ENCODE measurements at places on chromosomes 2 and 18. TPM values are rescaled to one million over a fixed set of nuclear protein-coding genes. Genes with fewer than 3 reads are reported as not detected.

DNA sequence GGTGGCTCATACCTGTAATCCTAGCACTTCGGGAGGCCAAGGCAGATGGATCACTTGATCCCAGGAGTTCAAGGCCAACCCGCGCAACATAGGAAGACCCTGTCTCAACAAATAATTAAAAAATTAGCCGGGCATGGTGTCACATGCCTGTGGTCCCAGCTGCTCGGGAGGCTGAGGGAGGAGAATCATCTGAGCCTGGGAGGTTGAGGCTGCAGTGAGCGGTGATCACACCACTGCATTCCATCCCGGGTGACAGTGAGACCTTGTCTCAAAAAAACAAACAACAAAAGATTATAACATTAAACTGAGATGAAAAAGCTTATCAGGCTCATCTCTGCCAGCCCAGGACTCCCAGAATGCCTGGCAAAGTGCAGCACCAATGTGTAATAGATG is 50.5 kb downstream of the PAPOLG start:
- no peak for DNase-seq

DNA sequence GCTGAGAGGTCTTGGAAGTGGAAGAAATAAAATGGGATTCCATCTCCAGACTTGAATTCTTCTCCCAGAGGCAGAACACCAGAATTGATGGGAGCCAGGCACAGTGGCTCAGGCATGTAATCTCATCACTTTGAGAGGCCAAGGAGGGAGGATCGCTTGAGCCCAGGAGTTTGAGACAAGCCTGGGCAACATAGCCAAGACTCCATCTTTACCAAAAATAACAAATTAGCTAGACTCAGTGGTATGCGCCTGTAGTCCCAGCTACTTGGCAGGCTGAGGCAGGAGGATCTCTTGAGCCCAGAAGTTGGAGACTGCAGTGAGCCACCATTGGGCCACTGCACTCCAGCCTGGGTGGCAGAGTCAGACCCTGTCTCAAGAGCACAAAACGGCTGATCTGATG is 144.3 kb downstream of the C1D start:
- no peak for DNase-seq

GRCh38 chr2:231483398-231484329 is 19.4 kb upstream of the NCL start:
- DNase-seq: peak; percentile 28

DNA sequence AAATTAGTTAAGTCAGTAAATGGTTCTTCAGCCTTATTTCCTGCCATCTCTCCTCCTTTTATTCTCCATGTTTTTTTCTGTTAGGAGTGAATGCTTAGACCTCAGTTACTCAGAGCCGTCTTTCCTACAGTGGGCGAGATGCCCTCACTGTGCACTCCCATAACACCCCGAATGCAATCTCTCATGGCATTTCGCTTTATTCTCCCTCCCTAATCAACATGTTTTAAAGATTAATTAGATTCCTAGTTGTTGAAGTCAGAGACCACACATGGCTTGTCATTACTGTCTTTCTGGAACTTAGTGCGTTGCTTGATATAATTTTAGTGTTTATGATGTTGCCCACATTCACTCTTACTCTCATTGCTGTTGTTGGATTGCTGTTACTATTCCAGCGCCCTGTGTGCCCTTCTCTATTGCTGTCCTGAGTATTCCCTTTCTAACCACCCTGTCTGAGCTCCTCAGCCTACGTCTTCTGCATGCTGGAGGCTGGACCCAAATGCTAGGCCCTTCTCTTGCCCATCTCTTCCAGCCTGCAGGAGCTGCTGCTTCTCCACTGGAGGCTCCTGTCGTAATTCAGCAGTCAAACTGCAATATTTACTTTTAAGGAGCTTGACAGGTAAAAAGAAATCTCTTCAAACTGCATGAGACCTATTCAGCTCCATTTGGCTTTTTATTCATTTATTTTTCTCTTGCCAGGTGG is 99.3 kb downstream of the MAP2 start:
- DNase-seq: no peak

Gene LMAN1
- 40.8 TPM for polyA plus RNA-seq

Gene DNAH7
- polyA plus RNA-seq: 2.7 TPM

Gene SERPINB5
- 0.45 TPM for polyA plus RNA-seq

GRCh38 chr18:48462510-48462909 is 53.3 kb upstream of the ZBTB7C start:
- DNase-seq: no peak

DNA sequence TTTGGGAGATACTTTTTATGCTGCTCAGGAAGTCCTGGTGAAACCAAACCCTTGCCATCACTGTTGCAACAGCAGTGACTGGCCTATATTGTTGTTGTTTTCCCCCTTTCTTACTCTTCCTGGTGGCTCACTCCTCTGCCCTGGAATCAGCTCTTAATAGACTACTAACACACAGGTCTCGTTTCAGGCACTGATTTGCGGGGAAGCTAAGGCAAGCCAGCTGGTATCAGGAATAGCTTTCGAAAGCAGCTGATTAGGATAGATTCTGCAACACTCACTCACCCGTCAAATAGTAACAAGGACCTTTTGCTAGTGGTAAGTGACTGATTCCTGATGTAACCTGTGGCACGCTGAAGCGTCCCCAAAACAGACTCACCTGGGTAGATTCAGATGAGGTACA is 360.4 kb downstream of the PLCL1 start:
- DNase-seq: no peak

GRCh38 chr2:71426721-71427120 is 26.6 kb upstream of the DYSF start:
- DNase-seq: no peak

DNA sequence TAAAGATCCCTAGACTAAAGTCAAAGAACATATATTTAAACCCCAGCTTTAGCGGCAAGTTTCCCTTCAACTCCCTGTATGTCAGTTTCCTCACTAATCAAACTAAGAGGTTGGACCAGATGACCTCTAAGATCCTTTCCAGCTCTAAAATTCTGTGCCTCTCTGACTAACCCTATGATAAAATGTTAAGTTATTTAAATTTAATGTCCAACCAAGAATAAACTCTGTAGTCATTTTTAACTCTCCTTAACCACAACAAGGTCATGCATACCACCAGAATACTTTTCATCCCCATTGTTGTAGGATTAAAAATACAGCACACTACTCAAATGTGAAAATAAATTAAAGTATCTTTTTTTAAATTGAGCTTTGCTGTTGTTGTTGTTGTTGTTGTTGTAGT is 5.2 kb upstream of the PDE1A start:
- DNase-seq: no peak

DNA sequence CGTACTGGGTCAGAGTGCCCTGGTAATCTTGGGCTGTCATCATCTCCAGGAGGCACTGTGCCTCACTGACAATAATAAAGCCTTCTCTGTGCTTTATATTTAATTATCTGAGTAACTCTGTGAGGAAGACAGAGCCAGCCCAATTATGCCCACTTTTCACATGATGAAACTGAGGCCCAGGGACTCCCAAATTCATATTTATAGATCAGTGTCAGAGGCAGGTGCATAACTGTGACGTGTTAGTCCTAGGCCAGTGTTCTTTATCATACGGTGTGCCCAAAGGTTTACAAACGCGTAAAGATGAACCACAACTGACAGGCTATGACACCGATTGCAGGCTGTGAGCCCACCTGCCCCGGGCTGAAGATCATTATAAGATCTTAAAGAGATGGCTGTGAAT is 65.4 kb downstream of the XDH start:
- DNase-seq: no peak

Gene COQ10B
- 23.5 TPM for polyA plus RNA-seq

- DNase-seq: no peak
Measured at GRCh38 chr2:67702284-67702683, 305.2 kb downstream of the ETAA1 start.

- DNase-seq: no peak
Measured at GRCh38 chr2:216949700-216950413, 90.0 kb upstream of the TNP1 start.

GRCh38 chr2:20747317-20747716 is 75.6 kb downstream of the LDAH start:
- no peak for DNase-seq

DNA sequence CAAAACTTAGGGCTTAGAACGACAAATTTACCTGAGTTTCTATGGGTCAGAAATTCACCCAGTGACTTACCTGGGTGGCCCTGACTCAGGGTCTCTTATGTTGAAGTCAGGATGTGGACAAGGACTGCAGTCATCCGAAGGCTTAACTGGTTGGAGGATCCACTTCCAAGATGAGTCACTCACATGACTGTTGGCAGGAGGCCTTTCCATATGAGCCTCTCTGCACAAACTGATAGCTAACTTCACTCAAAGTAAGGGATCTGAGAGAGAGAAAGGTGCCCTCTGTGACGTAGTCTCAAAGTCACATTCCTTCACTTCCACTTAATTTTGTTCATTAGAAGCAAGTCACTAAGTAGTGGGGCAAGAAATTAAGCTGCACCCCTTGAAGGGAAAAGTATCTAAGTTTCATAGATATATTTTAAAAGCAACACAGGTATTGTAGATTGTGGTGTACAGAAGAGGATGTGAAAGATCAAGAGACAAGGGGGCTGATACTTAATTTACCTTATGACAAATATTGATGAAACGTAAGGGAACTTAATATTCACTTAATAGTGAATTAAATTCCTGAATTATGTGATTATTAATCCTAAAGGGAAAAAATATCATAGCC is 48.4 kb downstream of the TANK start:
- DNase-seq: no peak

DNA sequence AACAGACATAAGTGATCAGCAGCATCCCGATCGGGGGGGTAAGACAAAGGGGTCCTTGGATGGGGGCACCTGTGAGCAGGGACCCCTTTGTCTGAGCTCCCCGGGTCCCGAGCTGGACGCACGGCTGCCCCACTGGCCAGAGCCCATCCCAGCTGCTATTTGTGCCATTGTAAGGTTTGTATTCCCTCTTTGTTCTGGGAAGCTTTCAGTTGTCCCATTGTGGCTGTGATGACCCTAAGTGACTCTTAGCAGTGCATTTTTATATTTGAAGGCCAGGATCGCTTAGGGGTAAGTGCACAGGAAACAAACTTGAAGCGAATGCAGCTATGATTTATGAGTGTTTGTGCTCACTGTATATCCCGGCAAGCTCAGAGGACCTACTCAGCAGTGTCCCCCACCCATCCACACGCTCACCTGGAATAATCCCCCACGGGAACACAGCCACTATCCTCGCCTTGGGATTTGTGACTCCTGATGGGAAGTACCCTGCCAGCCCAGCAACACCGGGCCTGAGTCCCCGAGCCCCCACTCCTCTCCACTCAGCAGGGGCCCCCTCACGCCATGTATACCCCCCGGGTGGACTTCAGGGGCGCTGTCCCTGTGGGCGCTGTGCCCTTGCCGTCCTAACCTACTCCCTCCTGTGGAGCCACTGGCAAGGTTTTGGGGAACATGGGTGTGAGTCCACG is 80.1 kb downstream of the MBP start:
- DNase-seq: no peak

DNA sequence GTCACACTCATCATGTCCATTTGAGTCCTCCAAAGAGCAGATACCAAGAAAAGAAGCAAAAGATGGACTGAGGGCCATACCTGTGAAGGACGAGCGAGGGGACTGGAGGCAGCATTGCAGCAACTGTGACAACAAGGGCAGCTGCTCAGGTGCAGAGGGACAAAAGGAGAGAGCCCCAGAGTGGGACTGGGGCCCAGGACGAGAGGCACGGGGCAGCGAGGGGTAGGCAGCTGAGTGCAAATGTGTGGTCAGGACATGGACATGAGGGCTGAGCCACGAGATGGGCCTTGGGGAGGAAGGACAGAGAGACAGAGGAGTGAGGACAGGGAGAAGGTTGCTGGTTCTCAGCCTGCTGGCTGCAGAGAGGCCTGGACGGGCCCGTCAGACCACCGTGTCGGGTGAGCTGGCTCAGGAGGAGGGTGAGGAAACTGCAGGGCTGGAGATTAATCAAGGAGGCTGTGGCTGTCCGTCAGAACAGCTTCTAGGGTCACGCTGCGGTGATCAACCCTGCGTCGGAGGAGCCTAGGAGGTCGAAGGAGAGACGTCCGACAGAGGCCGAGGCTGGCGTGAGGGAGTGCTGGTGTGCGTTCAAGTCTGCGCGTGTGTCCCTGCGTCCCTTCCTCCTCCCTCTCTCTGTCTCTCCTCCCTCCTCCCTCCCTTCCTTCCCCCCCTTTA is 206.8 kb upstream of the HDAC4 start:
- no peak for DNase-seq

DNA sequence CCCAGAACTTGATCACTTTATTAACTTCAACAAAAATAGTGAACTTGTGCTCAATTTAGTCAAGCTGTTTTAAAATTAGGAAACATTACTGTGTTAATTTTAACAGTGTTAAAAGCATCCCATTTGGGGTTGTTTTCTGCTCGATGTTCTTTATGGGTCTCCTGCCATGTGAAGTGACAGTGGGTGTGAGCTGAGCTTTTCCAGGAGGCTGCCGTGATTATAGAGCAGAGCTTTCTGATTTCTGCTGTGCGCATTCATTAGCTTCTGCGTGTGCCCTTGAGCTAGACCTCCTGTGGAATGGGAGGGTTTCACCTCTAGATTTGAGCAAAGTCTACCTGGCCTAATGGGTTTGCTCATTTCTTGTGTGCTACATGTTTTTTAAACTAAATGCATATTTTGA is 121.5 kb downstream of the WDSUB1 start:
- peak; percentile 76 for DNase-seq

DNA sequence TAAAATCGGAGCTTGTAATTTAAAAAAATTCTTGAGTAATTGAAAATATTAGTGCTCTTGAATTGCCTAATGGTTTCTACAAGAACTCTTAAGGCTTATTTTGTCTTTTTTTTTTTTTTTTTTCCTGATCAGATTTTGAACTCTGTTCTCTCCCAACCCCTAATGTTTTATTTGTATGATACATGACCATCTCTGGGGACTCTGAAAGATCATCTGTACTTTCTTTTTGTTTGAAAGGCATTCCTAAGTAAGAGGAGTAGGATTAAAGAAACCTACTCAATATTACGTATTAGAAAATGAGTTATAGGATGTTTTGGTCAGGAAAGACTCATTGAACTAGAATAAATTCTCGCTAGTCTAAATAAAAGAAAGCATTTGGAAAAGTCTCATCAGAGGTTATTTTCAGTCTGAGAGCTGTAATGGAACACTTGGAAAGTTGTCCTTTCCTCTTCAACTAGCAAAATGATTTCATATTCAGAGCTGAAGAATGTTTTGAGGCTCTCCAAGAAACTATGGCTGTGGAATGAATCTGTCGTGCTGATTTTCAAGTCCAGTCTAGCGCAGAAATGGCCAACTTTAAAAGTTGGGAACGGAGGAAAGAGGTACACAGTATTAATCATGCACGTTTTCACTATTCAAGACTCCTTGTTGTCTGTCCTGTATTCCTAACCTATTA is 182.7 kb downstream of the PRPF40A start:
- no peak for DNase-seq

Gene EFHD1
- polyA plus RNA-seq: 7.4 TPM

Gene RBKS
- polyA plus RNA-seq: 4.9 TPM

DNA sequence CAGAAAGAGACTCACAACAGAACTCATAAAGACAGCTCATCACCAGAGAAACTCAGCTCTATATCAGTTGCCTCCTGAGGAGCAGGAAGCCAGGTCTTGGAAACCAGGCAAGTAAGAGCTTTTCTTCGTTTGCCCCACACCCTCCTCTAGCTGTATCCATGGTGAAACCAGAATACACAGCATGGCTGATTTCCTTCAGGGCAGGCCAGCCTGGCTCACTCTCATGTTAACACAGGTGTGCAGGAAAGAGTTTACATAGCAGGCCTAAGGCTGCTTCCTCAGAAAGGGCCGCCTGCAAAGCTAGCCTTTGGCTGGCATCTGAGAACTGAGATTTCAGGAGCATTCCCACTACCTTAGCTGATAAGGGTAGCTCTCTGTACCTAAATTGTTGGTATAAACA is 65.7 kb downstream of the KLHL14 start:
- DNase-seq: peak; percentile 13

Gene G6PC2
- polyA plus RNA-seq: 0.08 TPM

GRCh38 chr2:161754379-161754778 is 130.2 kb downstream of the SLC4A10 start:
- DNase-seq: no peak

Data from lung (tissue), 17 donors.